ENCODE measurements at places on chromosomes 7 and 10.

DNA sequence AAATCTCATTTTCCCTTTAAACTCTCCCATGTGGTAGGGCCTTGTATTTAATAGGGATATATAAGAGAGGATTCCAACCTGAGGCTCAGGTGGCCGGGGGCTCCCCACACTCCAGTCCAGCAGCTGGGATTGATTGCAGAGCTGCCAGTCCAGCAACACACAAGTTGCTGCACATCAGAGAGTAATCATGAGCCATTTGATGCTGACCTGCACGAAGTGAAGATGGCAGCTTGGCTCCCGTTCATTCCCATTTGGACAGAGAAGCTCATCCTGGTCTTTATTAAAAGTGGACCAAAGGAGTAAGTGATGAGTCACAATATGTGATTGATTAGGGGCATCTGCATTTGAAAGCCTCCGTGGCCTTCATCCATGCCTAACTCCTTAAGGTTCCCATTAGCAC is 202.4 kb downstream of the PLXNA4 start:
- no peak for DNase-seq

DNA sequence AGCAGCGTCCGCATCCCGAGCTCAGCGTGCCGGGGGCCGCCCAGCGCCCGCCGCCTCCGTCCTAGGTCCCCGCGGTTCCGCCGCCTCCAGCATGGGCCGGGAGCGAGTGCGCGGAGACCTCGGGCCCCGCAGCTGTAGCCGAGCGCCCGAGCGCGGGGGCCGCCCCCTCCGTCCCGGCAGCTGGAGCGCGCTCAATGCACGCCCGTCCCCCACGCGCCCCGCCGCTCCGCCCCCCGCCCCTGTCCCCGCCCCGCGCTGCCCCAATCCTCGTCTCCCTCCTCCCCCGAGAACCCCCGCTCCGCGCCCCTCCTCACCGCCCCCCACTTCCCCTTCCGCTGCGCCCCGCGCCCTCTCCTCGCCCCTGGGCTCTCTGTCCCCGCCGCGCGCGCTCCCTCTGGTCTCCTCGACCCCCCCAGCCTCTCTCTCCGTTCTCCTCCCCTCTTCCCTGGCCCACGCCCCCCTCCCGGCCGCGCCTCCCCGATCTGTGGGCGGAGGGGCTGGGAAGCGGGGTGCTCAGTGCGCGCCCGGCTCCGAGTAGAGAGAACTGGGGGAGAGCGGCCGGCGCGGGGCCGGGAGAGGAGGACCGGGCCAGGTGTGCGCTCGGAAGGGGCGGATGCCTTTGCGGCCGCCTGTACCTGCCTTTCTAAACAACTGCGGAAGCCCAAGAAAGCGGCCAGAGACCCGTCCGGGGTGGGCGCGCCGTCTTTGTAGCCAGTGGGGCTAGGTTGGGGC is at the start of gene VIPR2:
TSS of gene VIPR2 (minus strand) at position 110 of the 732 bp plus-strand sequence. CDS start at position 14, 96 bp downstream.
- DNase-seq: no peak

GRCh38 chr7:68334636-68335272 is 1263.5 kb upstream of the AUTS2 start:
- DNase-seq: no peak

DNA sequence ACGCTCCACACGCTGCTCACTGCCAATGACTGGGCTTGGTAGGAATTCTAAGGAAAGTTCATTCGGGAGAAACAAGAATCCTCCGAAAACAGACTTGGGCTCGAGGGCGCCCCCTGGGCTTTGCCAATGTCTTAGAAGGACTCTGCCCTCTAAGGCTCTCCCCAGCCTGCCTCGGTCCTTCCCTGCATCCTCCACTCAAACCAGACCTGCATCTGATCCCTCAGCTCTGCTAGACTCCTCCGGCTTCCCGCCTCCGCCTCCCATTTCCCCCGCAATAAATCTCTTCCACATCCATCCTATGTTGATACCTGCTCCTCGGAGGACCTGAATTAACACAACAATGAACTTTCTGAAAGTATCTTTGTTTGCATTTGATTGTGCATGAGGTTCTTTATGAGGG is 177.6 kb downstream of the PLPP4 start:
- no peak for DNase-seq

- DNase-seq: no peak
Observed at GRCh38 chr7:118629898-118630438, 405.5 kb downstream of the ANKRD7 start.

DNA sequence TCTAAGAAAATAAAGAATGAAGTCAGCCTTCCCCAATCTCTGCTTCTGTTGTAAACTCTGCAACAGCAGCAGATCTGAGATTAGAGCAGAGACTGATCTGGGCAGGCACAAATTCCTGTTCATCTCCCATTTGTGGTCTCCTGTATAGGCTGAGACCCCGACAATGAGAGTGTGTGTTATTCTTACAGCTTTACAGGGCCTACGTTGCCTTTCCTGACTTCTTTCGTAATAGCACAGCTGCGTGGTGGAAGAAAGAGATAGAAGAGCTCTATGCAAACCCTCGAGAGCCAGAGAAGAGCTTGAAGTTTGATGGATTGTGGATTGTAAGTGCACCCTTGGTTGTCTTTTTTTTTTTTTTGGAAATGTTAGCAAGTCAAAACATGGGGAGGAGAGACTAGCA is 72.1 kb downstream of the PRSS58 start:
- no peak for DNase-seq

DNA sequence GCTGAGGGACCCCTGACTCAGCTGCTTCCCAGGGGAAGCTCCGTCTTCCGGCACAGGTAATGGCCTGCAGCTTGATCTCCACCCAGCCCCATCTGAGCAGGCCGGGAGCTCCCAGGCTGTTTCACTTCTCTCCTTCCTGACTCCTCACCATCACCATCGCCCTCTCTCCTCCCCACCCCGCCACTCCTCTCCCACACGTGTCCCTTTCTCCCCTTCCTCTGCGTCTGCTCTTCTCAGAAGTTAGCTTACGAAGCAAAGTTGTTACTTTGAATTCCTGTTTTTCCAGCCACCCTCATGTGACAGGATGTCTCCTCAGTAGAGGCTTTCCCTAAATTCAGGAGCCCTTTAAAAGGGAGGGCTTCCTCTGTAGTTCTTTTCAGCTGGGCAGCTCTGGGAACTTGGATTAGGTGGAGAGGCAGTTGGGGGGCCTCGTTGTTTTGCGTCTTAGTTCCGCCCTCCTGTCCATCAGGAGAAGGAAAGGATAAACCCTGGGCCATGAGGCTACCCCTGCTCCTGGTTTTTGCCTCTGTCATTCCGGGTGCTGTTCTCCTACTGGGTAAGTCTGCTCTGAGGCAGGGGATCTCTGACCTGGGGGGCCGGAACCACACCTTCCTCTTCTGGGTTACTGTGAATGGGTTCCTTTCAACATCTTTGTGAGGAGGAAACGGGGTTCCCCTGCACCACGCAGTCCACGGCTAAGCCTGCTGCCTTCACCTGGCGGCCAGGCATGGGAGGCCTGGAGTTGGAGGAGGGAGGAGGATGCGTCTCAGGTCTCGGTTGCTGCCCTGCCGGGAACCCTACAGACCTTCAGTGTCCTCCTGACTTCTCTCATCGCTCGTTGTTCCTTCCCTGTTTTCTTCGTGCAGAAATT is at the start of gene MRC1:
TSS of gene MRC1 (plus strand) at position 378 of the 871 bp plus-strand sequence. CDS start at position 496, 118 bp downstream.
- DNase-seq: no peak

DNA sequence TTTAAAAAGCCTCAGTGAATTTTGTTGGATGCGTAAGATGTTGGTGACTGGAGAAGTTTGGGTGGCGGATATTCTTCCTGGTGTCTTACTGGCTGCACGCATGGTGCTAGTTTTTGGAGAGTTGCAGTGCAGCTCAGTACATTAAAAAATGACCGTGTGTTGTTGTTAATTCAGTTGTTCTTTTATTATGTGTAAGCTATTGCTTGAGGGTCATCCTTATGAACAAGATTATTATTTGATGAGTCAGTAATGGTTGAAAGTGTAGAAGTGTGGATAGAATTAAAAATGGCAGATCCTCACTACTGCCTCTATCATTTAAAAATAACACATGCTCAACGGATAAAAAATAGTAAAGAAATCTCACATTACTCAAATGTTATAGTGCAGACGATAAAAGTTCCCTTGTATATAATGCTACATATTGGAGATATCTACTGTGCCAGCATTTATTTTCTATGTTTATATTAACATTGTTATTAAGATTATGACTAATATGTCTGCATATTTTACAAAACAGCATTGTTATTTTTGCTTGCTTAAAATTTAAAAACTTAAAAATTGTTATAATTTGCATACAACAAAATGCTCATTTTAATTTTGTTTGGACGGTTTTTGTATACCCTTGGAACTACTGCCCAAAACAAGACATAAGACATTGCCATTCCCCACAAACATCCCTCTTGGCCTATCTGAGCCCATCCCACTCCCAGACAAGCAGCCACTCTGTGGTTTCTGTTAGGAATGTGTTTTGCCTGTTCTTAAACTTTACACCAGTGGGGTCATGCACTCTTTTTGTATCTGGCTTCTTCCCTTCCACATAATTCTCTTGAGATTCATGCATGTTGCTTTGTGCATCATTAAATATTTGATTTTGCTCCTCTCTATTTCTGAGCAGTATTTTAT is 142.0 kb downstream of the DOCK1 start:
- no peak for DNase-seq

- DNase-seq: peak; percentile 95
Observed at GRCh38 chr10:110398419-110399105, 93.8 kb upstream of the SMNDC1 start.

DNA sequence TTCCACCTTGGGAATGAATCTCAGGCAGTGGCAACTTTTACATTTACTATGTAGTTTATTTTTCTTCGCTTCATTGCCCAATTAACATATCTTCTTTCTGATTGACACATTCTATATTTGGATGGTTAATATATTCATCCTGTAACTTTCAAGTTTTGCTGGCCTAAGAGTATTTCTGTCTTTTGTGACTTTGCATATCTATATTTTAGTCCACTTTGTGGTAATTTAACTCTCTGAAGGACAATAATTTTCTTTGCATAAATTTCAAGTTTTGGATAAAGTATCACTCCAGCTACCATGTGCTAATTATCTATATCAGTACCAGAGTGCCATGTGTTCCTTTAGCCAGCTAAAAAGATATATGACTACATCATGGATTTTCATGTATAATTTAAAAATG is 151.5 kb upstream of the KAT6B start:
- no peak for DNase-seq

DNA sequence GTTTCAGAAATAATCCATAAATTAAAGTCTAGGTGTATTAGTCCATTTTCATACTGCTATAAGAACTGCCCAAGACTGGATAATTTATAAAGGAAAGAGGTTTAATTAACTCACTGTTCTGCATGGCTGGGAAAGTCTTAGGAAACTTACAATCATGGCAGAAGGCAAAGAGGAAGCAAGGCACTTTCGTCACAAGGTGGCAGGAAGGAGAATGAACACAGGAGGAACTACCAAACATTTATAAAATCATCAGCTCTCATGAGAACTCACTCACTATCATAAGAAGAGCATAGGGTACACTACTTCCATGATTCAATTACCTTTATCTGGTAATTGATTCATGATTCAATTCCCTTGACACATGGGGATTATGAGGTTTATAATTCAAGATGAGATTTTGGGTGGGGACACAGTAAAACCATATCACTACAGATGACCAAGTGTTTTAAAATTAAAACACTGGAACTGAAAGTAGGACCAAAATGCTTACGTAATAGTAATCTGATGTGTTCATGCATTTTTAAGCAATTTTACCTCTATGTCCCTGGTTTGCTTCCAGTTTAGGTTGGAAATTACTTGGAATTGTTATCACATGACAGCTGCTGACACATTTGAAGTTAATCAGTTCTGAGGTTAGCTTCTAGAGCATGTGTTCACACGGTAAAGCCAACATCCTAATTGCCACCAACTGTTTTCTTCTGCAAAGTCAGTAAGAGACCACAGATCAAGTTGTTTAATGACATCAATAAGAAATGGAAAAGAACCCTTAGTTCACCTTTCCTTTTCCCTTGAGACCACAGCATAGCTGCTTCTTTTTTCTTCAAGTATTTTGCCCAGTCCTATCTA is 48.4 kb upstream of the SEMA3C start:
- no peak for DNase-seq

- DNase-seq: no peak
Observed at GRCh38 chr7:26627891-26628341, 236.5 kb downstream of the SKAP2 start.

- no peak for DNase-seq
Observed at GRCh38 chr7:137086896-137087295, 218.4 kb downstream of the CHRM2 start.

GRCh38 chr7:50142425-50143017 is 49.5 kb upstream of the ZPBP start:
- DNase-seq: peak; percentile 10

- no peak for DNase-seq
Observed at GRCh38 chr10:121927318-121927840, 452 bp downstream of the ATE1 start.

DNA sequence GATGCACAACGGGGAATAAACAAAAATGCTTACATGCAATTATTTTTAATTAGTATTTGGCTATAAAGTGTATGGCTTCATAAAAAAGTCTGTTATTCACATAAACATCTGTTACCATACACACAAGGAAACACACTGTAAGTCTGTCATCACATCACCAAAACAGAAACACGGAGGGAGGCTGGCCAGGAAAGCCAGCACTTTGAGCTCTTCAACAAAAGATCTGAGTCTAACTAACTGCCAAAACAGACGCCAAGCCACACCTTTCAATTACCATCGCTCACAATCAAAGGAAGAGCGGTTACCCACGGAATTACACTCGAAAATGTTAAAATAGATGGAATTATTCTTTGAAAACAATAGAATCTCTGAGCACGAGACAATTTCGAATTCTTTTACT is 49.2 kb upstream of the MGMT start:
- DNase-seq: no peak

DNA sequence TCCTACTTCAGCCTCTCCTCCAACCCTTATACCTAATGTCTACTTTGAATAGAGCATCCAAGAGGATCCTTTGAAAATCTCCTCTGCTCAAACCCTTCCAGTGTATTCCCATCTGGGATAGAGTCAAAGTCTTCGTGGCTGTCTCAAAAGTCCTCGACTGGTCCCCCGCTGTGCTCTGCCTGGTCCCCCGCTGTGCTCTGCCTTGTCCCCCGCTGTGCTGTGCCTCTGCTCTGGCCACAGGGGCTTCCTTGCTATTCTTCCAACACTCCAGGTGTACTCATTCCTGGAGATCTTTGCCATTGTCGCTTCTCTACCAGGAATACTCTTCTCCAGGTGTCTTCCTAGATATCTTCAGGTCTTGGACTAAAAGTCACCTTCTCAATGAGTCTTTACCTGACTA is 36.1 kb upstream of the COMMD3 start:
- no peak for DNase-seq

GRCh38 chr10:34526186-34526585 is 288.9 kb downstream of the PARD3 start:
- no peak for DNase-seq

DNA sequence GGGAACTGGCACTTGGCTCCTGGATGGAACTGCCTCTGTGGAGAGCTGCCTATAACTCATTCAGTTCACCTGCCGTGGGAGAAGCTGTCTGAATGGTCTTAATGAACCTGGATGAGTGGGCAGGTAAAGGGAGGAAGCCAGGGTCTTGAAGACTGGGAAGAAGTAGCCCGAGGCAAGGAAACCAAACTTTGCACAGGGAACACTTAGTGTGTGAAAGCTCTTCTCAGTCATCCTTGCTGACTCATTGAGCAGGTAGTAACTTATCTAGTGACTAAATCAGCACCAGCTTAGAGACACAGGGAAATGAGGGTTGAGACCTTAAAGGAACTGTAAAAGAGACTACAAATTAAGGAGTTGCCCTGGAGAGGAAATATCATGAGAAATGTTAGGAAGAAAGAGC is 9.9 kb downstream of the LRRC4 start:
- no peak for DNase-seq
